ENCODE measurements at places on chromosomes 7 and 10. TPM values are rescaled to one million over a fixed set of nuclear protein-coding genes. Genes with fewer than 3 reads are reported as not detected.
A peak's percentile ranks its signal among the peaks of the same experiment; 100 is the strongest.

DNA sequence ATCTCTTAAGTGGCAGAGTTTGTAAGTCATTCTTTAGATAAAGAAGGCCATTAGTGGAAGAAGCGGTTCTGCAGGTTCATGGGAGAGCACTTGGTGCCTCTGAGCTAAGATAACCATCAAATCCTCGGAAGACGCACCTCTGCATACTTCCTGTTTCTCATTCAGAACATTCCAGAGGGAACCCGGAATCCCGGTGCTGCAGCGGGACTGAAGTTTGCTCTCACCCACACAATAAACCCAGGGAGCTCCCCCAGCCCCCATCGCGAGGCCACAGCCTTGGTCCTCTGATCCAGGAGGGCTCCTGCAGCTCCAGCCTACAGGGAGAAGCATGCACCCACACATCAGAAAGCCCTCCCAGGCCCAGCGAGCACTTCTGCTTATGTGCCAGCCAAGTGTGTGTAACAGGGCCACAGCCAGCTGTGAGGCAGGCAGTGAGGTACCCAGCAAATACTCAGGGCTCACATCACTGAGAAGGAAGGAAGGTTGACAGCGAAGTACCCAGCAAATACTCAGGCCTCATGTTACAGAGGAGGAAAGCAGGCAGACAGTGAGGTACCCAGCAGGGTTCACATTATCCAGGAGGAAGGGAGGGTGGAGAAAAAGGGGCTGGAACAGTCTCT is 142.4 kb downstream of the DIP2C start:
- no peak for DNase-seq

Gene IFIT1B
- total RNA-seq = not detected

Gene IDE
- 31.4 TPM for total RNA-seq

GRCh38 chr10:129033340-129033739 is 433.7 kb upstream of the MGMT start:
- DNase-seq = peak; percentile 64

- DNase-seq = no peak
Measured at GRCh38 chr10:93139059-93139655, 65.5 kb downstream of the CYP26A1 start.
